Effector memory CD8-positive, alpha-beta T cell (primary cell): ENCODE measurements at places on chromosomes 7 and 10.
A peak's percentile ranks its signal among the peaks of the same experiment; 100 is the strongest.

- H3K36me3 ChIP-seq, result peaks cover 8% of the 10 kb centered on the region
- DNase-seq, result no peak
- H3K27ac ChIP-seq, result peak overlapping the region; percentile 98
- H3K27me3 ChIP-seq, result no peaks in the 10 kb centered on the region
- peaks cover 48% of the 10 kb centered on the region for H3K4me1 ChIP-seq
- H3K4me3 ChIP-seq, result peak overlapping the region; percentile 77
Observed at GRCh38 chr10:71729161-71729636, 9.6 kb upstream of the C10orf105 start.

GRCh38 chr10:129756912-129757901, 206.9 kb downstream of the EBF3 start:
- no peak overlapping the region for H3K4me3 ChIP-seq
- no peaks in the 10 kb centered on the region for H3K27me3 ChIP-seq
- no peak overlapping the region for H3K27ac ChIP-seq

DNA sequence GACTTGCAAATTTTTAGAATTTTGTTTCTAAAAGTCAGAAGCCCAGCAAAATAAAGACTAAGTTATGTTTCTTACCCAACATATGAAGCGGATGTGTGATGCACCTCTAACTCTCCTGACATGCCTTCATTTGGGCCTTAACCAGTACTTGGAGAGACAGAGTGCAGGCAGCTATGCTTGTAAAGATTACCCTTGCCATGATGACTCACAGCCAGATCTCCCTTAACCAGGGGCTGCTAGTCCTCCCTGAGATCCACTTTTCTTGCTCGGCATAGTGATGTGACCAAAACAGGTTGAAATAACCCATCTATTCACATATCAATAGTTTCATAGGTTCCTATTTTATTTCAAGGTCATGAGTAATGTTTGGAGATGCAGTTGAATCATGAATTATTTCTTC, 43.6 kb downstream of the PPP1R3A start:
- H3K27me3 ChIP-seq, result no peaks in the 10 kb centered on the region
- H3K27ac ChIP-seq, result no peak overlapping the region
- H3K4me3 ChIP-seq, result no peak overlapping the region
- H3K36me3 ChIP-seq, result no peaks in the 10 kb centered on the region
- no peak for DNase-seq

DNA sequence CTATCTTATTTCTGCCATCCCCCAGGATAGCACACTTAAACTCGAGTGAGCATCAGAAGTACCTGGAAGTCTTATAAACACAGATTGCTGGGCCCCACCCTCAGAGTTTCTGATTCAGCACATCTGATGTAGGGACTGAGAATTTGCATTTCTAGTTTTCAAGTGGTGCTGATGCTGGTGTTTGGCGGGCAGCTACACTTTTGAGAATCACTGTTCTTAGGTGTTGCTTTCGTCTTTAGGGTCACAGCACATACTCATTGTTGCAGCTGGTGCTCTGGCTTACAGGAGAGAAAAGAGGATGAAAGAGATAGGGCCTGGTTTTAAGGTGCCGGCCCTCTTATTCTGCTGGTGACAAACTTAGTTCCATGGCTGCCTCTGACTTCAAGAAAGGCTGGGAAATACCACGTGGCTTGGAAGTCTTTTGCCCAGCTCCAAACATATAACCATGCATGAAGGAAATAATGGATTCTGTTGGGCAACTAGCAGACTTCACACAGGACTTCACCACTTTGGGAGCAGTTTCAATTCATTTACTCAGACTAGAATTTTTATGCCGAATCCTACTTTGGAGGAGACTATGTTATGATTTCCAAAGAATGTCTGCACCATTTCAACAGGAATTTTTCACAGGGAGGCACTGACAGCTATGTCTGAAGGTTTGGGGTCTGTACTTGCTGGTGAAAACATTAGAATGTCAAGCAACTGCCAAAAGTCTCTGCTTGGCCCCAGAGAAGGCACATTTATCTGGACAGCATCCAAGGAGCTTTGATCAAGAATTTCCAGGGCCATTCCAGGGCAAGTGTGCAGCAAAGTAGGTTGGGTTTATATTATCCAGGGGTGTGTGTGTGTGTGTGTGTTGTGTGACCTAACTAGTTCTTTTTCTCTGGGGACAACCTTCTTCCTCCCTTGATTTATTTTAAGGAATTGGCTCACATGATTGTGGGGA, 6.9 kb upstream of the MINDY4 start:
- no peaks in the 10 kb centered on the region for H3K4me1 ChIP-seq
- no peak for DNase-seq
- peaks cover 17% of the 10 kb centered on the region for H3K27me3 ChIP-seq
- no peak overlapping the region for H3K4me3 ChIP-seq
- no peak overlapping the region for H3K27ac ChIP-seq
- no peaks in the 10 kb centered on the region for H3K36me3 ChIP-seq

DNA sequence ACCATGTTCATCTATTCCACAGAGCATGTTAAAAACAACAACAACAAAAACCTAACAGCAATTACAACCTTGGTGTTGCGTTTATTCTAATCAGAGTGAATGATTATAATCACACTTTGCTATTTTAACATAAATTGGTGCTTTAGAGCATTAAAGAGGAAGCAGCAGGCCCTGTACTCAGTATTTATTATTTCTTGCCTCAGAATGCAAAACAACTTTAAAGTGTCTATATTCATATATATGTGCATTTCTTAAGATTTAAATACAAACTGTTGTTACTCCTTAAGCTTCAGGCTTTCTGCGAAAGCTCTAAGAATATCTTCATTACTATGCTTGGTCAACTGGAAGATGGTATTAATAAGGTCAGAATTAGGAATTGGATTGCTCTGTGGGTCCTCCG, 21.5 kb downstream of the ARL5B start:
- peaks cover 3% of the 10 kb centered on the region for H3K4me1 ChIP-seq
- no peak for DNase-seq
- no peak overlapping the region for H3K27ac ChIP-seq
- H3K36me3 ChIP-seq, result peaks cover 1% of the 10 kb centered on the region
- H3K4me3 ChIP-seq, result no peak overlapping the region
